CD8-positive, alpha-beta T cell (primary cell): ENCODE measurements at places on chromosomes 1 and 21.

- no peak for DNase-seq
These were observed 70.8 kb downstream of the PLA2G4A start for GRCh38 chr1:186899577-186899976.

- no peak for DNase-seq
These were observed 147.4 kb upstream of the NRIP1 start for GRCh38 chr21:15212206-15212605.

DNA sequence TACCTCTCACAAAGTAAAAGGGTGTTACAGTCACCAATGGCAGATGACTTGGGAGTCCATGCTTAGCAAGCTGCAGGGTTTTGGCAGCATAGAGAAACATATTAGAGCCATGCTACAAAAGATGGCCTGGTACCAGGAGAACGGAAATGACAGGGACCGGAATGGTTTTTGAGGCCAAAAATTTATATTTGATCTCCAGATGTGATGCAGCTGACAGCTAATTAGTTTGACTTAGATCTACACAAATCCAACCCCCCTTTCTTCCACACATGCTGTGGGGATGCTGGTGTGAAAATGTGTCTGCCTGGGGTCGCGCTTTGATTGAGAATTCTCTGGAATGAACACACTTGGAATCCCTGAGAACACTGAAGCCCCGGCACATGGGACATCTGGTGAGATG lies 26.5 kb downstream of the SYF2 start:
- DNase-seq: no peak

DNA sequence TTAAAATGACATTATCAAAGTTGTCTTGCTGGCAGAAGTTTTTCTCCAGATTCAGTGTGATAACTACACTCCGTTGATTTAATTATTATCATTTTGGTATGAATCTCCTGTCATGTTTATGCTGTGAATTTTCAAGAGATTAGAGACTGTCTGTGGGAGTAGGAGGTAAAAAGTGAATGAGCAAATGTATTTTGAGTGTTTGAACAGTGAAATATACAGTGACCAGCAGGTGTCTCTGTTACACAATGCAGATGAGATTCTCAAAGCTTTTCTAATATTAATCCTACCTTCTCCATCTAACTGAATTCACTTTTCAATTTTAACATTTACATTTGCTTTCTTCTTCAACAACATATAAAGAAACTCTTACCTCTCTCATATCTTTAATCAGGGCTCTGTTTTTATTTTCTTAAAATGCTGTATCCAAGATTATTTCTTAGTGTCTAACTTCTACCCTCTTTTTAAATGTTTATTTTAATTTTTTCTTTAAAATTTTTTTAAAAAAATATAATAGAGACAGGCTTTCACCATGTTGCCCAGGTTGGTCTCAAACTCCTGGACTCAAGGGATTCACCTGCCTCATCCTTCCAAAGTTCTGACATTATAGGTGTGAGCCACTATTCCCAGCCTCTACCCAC lies 20.9 kb upstream of the HSPA13 start:
- DNase-seq: no peak

DNA sequence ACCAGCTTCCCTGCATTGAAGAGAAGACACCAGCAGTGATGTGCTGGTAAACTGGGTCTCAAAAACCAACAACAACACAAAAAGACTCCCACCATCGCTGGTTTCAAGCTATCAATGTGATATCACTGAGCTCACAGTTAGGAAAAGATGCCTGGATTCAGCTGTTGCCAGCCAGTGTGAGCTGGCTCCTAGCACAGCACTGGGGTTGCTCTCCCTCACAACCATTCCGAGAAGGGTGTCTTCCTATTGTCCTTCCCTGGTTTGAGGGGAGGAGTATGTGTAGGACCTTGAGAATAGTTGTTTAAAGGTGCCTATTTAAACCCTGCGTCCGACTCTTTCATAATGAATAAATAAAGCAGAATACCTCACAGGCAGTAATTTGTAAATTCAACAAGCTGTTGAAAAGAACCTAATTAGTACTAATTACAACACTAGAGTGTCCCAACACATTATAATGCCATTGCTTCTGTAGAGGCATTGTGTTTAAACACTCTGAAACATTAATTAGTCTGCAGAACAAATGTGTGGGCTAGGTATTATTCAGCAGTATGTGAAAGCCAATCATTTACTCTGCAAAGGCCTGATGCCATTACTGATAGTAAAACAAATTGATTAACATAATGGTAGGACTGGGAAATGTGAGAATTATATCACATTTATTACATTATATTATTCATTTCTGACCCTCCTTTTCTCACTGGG lies 17.2 kb downstream of the NIBAN1 start:
- DNase-seq: no peak

- DNase-seq: no peak
These were observed 61.7 kb downstream of the FCRL5 start for GRCh38 chr1:157490467-157491165.

DNA sequence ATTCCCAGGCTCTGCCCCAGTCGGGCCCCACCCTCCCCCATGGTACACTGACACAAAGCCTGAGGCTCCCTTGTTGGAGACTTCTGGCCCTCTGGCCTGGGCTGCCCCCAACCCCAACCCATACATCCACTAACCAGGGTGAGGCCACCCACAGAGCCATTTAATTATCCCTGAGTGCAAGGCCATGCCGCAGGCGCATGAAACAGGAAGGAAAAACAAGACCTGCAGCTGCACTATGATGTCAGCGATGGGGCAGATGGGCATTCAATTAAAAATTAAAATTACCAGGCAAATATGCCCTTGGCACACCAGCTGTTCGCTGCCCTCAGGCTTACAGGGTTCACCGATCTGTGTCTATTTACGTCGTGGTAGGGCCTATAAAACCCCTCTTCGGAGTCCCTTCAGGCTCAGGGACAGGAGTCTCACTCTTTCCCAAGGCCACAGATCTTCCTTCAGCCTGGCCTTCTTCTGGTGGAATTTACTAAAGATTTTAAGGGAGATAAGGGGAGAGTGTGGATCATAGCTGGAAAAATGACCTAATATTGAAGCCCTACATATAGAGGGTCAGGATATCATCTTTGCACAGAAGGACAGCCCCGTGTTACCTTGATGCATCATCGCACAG lies 29.6 kb upstream of the RGS16 start:
- DNase-seq: no peak

DNA sequence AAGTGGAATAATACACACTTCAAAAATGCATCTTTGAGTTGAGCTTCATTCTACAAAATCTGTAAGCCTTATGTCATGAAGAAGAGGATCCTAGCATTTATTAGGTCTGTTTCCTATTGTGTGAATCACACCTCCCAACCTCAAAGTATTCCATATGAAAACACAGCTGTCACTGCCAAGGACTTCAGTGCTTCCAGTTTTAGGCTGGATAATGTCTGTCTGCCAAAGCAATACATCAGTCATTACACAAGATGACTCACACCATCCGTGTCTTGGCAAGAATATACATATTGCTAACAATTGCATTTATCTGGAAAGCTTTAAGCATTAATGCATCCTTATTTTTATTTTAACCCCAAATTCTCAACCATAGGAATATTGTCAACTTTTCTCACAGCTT lies 125.7 kb upstream of the TMPRSS15 start:
- DNase-seq: no peak

GRCh38 chr1:47791879-47792608 lies 205.1 kb downstream of the TRABD2B start:
- DNase-seq: no peak

DNA sequence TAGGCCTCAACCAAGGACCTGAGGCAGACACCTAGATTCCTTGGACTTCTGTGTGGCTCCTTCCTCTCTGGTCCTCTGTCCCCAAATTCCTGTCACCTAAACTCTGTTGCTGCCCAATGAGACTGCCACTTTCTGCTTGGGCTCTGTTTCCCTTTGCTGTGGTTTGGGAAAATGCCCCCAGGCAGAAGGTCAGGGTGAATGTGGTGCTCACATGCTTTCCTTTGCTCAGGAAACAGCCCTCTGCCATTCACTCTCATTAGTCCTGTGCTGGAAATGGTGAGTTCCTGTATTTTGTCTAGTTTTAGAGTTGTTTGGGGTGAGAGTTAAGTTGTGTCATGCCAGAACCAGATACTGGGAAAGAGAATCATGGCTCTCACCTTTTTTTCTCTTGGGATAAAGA lies 22.7 kb upstream of the SHE start:
- no peak for DNase-seq

- DNase-seq: no peak
These were observed 238.1 kb downstream of the KAZN start for GRCh38 chr1:14836426-14837140.

DNA sequence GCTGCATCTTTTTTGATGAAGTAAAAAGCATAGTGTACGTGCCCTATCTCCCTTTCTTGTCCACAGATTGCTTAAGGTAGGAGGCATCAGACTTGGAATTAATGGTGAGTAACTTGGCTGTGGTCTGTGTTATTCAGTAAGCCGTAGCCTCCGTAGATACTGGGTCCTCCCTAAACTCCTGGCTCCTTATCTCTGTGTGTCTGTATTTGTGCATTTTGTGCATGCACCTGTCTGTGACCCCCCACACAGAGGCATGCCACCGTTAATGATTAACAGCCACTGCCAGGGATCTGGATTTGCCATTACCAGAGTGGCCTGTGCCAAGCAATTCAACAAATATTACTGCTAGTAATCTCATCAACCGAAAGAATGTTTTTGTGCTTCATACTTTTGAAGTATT lies 31.9 kb downstream of the MAP3K21 start:
- no peak for DNase-seq

DNA sequence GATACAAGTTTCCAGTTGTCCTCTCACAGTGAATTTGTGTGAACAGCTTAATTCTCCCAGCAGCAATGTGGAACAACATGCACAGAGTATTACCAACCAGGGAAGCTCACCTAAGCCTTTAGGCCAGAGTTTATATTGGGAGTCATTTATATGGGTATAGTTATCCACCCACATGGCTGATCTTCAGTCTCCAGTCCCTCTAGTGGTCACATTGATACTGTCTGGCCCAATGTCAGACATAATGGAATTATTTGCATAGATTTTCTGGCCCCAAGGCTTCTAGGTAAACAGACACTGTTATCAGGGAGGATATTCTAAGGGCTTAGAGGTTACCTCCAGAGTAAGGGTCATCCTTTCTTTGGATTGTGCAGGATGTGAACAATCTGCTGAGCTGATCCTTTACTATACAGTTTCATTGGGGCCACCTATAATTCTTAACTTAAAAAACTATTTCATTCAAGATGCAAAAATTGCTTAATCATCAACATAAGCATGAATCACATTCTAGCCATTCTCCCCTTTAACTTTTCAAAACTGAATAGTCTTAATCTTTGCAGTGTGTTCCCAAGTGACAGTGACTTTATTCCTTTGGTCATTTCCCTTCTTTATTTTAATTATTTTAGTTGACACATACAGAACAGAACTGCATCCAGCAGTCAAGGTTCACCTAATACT lies 210.9 kb downstream of the LTN1 start:
- no peak for DNase-seq
